ENCODE measurements at places on chromosomes 5 and 9.

DNA sequence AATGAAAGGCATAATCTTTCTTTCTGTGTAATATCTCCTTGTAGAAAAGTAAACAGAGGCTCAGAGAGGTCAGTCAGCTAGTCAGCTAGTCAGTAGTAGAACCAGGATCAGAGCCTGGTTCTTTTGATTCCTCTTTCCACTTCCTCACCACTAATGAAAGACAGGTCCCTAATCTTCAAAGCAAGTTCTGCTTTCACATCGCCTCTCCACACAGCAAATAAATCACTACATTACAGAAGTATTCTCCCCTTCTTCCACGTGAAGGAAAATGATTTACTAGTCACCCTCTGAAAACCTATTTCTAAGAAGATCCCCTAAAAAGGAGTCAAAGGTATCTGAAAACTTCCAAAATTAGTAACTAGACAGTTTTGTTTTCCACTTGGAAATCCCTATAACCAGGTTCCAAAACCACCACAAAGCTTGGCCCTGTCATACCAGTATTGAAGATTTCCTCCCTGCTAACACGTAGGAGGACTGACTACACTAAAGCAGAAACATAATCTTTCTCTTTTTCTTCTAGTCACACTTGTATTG lies 140.5 kb upstream of the TARS1 start:
- no peak for DNase-seq

DNA sequence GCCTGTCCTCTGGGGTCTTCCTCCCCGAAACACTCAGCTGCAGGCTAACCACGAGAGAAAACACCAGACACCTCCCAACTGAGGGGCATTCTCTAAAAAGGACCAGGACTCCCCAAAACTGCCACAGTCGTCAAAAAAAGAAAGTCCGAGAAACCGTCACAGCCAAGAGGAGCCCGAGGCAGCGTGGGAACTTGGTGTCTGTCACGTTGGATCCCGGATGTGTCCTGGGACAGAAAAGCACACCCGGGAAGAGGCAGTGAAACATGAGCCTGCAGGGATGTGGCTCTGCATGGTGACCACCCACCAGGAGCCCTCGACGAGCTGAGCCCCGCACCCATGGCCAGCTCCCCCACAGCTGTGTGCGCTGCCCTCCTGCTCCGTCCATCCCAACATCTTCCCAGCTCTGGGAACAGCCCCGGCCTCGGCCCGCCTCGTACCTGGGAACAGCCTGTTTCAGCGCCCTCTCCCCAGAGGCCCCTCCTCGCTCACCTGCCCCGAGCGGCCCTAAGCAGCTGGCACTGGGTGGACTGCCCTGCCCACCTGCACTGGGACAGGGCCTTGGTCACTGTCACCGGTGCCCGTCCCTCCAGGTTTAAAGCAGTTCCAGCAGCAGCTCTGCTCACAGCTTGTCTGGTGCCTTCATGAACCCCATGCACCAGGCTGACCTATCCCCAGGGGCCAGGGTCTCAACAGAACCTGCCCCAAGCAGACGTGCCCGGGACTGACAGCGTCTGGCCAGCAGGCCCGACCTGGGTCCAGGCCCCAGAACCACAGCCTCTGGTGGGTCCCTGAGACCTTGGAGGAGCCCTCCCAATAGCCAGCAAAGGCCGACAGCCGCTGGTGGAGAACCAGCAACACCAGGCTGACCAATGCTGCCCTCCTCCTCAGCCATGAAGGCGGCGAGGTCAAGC lies 10.9 kb downstream of the SLC12A7 start:
- DNase-seq, result no peak

DNA sequence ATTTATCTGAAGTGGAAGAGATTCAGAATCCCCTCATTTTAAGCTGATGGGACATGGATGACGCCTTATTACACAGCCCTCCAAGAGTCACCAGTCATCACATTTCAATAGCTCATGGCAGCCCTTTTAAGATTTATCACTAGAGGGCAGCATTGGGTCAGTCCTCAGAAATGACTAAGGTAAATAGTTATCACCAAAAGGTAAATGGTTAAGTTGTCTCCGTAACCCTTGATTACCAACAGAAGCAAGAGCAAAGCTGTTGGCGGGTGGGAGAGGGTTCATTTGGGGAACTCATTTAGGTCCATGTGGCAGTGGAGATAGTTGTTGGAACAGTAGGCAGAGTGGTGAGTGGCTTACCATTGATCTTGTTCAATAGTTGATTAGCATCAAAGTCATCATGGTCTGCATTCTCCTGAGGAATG lies 12.0 kb upstream of the C9 start:
- DNase-seq, result peak; percentile 72

- no peak for DNase-seq
Observed at GRCh38 chr9:7145361-7146069, 387.7 kb downstream of the KDM4C start.

- no peak for DNase-seq
Observed at GRCh38 chr5:102216678-102217077, 79.4 kb downstream of the SLCO4C1 start.

- no peak for DNase-seq
Observed at GRCh38 chr9:134384811-134385479, 58.7 kb downstream of the RXRA start.

DNA sequence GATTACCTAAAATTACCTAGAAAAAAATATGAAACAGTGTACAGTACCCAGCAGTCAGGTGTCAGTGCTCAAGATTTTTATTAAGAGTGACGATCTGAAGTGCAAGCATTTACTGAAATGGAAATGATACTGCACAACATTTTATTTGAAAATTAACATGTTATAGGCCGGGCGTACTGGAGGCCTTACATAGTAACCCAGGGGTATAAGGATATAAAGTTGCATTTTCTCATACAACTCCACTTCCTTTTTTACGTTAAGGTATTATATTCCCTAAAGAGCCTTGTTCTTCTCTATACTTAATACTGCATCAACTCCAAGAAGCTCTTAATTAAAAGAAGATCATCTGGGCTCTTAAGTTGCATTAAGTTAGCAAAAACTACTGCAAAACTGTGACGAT lies 3.3 kb downstream of the MAT2B start:
- no peak for DNase-seq

GRCh38 chr5:107126341-107126740 lies 544.4 kb downstream of the EFNA5 start:
- DNase-seq, result no peak

DNA sequence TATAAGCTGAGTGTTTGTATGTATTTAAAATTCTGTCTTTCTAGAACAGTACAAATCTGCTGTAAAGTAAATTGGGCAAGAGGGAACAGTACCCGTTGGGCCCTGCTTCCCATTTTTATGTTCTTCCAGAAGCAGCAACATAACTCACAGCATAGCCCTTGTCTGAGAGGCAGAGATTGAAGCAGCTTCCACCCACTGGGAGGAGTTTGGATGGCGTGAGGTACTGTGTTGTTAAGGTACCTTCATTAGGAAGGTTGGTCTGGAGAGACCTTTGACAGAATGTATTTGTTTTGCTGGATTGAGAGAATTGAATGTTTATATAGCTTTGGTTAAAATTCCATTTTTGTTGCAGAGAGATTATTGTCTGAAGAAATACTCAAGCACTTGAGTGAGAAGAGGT lies 24.8 kb downstream of the RAI14 start:
- DNase-seq, result no peak

DNA sequence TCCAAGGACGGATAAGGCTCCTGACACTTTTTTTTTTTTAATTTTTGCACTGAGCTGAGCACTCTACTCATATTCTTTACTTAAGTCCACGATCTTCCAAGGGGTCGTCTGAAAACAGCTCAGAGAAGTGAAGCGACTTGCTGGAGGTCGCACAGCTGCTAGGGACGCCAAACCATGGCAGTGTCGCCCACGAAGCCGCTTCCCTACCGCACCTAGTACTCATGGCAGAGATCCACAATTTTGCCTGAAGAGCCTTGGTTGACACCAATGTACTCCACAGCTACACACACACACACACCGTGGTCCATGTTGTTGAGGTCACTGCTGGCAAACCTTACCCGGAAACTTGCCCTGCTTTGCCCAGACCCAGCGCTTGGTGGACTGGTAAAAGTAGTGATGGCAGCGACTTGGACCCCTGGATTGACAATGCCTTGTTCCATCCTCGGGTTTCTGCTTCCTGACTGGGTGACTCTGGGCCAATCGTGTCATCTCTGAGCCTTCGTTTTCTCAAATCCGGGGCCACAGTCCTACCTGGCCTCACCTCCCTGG lies 521 bp upstream of the SLIT3 start:
- DNase-seq, result no peak

GRCh38 chr5:1669276-1670155 lies 130.1 kb downstream of the MRPL36 start:
- no peak for DNase-seq

DNA sequence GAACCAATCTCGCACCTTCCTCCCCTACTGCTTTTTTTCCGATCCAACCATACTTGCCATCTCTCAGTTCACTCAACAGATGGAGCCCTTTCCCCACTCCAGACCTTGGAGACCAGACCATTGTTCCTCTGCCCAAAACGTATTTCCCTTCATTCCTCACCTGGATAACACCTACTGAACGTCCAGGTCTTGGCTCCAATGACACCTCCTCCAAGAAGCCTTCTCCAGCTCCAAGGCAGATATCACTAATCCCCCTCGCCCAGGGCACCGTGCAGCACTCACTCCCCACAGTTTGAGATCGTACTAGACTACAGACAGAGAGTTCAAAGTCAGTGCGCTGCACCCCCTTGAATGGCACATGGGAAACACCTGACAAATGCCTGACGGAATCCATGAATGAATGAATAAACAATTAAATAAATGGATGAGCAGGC lies 47.1 kb upstream of the AKNA start:
- DNase-seq, result peak; percentile 18

GRCh38 chr5:60918466-60918865 lies 26.4 kb downstream of the ERCC8 start:
- DNase-seq, result no peak

GRCh38 chr5:145062280-145063062 lies 772.7 kb downstream of the PRELID2 start:
- DNase-seq, result no peak

- DNase-seq, result peak; percentile 4
Observed at GRCh38 chr5:91072881-91073280, 310.2 kb downstream of the ARRDC3 start.

DNA sequence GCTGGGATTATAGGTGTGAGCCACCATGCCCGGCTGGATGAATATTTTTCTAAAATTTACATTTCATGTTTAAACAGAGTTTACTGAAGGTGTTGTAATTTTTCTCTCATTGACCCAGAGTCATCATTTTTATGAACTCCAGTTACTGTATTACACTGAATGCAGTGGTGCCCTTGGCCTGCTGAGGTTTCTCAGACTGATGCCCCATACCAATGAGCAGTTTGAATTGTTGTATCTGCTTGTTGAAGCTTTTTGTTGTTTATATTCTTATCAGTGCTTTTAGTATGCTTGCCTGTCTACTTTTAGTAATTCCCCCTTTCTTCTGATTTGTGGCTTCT lies 29.9 kb downstream of the NFX1 start:
- no peak for DNase-seq

DNA sequence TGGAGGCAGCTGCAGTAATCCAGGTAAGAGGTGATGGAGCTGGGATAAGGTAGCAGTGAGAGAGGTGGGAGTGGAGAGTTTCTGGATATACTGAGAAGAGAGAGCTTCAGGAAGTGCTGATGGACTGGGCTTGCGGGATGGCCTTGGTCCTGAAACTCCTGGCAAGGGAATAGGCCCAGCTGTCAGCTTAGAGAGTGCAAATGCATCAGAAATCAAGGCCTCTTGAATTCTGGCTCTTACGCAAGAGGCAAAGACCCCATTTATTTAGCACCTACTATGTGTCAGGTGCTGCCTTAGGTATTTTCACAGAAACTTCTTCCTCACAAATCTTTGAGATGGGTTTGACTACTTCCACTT lies 227.2 kb upstream of the MAP3K1 start:
- no peak for DNase-seq

GRCh38 chr9:27548055-27548741 lies 18.6 kb upstream of the MOB3B start:
- peak; percentile 6 for DNase-seq

- DNase-seq, result peak; percentile 47
Observed at GRCh38 chr5:131328536-131329285, 64.9 kb downstream of the CDC42SE2 start.

DNA sequence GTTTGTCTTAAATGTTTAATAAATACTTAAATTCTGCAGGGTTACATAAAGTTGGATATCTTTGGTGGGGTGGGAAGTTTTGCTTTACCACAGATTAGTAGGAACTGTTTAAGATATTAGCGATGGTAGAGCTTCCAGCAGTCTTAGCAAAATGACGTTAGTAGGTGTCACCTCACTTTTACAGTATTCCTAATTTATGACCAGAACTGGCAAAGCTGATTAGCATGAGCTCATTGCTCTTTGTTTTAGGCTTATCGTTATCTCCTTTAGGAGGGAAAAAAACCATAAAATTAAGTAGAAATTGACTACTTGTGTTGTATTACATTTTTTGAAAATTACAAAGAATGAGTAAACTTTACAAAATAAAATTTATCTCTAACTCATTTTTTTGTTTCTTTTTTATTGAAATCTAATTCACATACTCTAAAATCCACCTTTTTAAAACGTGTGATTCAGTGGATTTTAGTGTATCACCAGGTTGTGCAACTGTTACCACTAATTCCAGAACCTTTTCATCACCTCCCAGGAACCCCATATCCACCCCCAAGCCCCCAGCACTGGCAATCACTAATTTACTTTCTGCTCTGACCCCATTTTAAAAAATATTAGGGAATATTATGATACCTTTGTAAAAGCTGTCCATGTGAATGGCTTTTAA lies 129.5 kb downstream of the TRIO start:
- DNase-seq, result no peak

DNA sequence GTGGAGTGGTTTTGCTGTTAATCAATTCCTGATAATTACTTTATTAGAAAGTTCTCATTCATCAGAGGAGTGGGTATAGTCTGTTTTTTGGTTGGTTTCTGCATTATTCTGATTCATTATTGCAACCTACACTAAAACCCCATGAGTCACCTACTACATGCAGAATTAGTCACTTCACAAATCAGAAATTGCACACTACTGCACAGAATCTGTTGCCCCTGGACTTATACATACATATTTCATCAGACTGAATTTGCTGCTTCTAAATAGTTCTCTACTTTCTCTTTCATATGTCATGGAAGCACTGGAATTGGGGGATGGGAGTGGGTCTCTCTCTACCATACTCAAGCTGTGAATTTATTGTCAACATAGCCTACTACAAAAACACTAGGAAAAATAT lies 585.1 kb downstream of the DNAH5 start:
- DNase-seq, result peak; percentile 32

DNA sequence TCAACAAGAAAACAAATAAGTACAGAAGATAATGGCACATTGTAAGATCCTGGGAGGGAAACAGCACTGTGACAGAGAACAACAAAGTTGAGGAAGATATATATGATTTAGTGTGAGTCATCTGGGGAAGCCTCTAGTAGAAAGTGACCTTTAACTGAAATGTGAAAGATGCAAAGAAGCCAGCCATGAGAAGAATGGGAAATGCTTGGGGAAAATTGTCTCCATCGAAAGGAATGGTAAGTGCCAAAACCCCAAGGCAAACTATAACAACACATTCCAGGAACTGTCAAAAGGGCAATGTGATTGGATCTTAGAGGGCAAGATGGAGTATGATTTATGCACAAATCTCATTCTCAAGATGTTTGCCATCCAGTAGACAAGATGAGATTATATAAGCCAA lies 537.8 kb upstream of the BRINP1 start:
- no peak for DNase-seq

GRCh38 chr5:32231929-32232328 lies 57.8 kb upstream of the GOLPH3 start:
- DNase-seq, result no peak

- no peak for DNase-seq
Observed at GRCh38 chr9:27247756-27248155, 49.2 kb downstream of the EQTN start.

- DNase-seq, result no peak
Observed at GRCh38 chr9:79670269-79670961, 98.7 kb downstream of the TLE4 start.

- DNase-seq, result no peak
Observed at GRCh38 chr9:124741149-124741548, 30.0 kb downstream of the NR6A1 start.

Measured in RCC 7860 (cell line).